AG09319 (cell line): ENCODE measurements at places on chromosomes 4 and X.

GRCh38 chrX:113136836-113137235 is 296.2 kb upstream of the AMOT start:
- no peak for DNase-seq

DNA sequence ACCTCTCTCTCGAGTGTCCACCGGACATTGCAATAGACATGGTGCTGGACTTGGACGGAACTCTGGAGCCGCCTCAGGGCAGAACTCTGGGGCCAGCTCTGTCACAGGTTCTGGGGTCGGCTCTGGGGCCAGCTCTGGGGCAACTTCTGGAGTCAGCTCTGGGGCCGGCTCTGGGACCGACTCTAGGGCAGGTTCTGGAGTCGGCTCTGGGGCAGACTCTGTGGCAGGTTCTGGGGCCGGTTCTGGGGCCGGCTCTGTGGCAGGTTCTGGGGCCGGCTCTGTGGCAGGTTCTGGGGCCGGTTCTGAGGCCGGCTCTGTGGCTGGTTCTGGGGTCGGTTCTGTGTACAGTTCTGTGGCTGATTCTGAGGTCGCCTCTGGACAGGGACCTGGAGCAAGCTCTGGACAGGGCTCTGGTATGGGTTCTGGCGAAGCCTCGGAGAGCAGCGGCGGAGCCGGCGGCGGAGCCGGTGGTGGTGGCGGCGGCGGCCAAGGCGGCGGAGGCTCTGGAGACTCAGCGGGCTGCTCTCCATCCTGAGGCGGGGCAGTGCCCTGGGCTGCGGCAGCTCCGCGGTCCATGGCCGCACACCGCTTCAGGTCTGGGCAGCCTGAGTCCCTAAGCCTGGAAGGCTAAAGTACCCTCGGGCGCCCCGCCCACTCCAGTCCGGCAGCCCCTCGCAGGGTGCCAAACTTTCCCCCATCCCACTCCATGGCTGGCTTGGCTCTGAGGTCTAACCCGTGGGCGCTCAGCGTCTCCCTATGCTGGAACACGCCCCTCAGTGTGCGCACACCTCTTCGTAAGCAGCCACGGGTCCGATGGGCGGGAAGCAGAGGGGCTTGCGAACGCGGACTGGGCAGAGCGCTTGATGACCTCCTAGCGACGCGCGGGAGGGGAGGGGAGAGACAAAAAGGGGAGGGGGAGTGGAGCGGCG is at the start of gene DGKK:
Gene DGKK, minus strand, starts transcription at position 723 of the 929 bp plus-strand sequence. Its CDS starts 147 bp downstream, at position 576.
- no peak for DNase-seq

- no peak for DNase-seq
These were observed 31.6 kb downstream of the SH3KBP1 start for GRCh38 chrX:19855700-19856381.

DNA sequence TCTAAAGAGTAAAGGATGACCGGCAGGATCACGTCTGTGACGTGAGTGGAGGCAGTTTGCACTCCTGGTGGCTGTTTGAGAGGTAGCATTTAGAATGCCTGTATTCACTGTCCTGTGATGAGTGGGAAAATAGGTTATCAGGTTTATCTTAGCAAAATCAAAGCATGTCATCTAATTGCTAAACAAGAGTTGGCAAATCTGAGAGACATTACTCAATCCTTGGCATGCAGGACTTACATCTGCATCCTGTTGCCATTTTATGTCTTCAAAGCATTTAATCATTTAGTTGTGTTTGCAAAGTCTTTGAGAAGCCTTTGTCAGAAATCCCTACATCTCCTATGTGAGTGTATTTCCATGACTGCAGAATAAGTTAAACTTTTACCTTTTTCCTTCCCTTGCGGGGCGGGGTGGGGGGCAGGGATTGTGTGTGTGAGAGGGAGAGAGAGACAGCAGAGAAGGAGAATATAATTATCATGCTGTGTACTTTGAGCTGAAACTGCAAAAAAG is 41.4 kb upstream of the MSANTD1 start:
- DNase-seq: peak; percentile 61

DNA sequence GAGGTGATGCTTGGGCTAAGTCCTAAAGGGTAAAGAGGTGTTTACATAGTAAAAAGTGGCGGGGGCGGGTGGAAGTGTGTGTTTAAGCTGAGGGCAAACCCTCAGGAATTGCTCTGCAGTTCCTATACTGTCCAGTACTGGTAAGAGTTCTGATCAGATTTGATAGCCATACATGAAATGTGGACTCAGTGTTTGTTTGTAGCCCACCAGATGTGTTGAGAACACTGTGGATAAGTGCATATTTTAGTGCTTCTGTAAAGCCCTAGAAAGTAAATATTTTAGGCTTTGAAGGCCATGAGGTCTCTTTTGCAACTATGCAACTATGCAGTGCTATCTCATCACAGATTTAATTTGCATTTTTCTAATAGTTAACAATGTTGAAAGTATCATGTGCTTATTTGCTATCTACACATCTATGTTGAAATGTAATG is 80.7 kb upstream of the EOLA2 start:
- peak; percentile 14 for DNase-seq

GRCh38 chr4:63901304-63901703 is 507.9 kb downstream of the TECRL start:
- DNase-seq: no peak

- DNase-seq: no peak
These were observed at the start of gene FHDC1 for GRCh38 chr4:152935631-152936445. Gene FHDC1, plus strand, starts transcription at chr4:152936323. Its CDS starts 6,735 bp downstream, at chr4:152943058.

DNA sequence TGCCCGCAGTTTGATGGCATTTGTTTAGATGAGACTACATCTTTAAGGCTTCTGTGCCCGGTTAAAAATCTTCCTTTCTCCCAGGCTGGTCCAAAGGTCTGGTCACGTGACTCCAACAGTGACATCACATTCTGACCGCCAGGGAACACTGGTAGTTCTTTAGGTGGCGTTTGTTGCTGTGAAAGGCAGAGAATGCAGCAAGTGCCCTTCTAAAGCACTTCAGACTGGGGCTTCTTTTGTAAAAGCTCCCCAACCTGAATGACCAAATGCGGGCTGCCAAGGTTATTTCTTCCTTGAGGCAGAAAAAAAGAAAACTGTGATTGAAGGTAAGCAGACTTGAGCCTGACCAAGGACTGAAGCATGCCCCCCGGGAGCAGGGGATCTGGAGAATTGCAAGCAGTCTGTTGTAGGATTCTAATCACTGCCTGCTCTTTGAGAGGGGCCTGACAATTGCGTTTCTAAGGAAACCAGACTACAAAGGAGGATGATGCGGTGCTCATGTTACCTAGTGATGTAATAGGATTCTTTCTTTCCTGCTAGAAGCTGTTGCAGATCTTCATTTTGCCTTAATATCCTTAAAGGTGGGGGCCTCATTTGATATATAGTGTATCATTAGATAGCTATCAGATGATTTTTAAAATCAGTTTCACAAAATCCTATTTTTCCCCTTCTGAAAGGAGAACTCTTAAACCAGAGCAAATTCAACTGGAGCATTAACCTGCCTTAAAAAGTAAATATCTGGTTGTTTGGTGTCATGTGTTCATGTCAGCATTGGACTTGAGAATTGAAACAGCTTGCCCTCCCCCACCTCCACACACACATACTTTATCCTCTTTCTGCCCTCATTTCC is 133.1 kb downstream of the AKAP4 start:
- DNase-seq: no peak

DNA sequence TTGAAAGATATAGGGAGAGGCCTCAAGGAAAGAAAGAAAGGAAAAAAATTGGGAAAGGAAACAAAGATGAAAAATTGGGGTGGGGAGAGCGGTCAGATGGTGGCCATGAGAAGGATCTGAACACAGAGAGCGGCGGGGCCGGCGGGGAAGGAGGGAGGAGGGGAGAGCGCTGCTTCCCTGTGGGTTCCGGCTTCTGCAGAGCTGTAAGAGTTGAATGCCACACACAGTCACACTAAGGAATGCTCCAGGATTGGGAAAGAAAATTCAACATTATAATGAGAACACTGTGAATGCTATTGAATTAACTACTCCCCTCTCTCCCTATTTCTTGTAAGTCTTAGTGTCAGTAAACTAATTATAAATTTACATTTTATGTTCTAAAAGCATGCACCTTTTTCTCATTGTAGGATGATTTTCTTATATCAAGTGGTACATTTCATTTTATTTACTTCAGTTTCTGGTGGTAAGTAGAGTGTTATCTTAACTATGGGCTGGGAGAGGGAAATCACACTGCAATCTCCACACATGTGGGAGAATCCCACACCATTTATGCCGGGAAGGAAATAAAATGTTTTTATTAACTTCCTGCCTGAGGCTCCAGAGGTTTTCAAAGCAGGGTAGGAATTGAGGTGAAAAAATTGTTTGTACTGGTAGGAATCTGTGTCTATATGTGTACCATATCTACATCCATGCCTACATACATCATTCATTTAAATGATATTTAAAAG is 904 bp downstream of the F11 start:
- DNase-seq: no peak

DNA sequence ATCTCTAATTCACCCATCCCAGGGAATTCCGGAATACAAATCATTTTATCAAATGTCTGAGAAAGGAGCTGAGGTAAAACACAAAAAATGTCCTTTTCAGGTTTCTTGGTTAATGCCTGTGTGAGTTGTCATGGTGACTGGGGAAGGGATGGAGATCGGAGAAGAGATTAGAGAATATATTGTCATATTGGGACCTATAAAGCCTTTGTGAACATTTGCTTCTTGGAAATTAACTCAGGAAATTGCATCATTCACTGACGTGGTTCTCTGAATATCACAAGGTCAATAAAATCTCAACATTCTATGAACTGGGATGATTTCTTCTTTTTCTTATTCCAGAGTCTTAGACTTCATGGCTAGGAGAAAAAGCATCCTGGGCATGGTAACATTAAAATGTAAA is 174.8 kb upstream of the GLRA2 start:
- DNase-seq: no peak

DNA sequence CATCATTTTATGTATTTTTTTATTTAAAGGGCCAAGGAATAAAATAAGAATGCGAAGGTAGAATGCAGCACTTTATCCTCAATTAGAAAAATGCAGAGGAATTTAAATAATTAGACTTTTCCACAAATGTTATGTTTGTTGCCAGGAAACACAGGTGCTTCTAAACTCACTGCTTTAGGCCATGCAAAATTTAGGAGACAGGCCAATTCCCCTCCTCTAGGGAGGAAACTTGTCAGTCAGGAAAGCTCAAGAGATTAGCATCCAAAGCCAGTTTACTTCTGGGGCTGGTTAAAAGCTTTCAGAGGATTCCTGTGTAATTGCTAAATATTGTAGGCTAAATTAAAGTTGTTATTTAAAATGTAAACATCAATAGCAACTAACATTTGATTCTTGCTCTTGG is 124.5 kb downstream of the DMD start:
- DNase-seq: no peak

DNA sequence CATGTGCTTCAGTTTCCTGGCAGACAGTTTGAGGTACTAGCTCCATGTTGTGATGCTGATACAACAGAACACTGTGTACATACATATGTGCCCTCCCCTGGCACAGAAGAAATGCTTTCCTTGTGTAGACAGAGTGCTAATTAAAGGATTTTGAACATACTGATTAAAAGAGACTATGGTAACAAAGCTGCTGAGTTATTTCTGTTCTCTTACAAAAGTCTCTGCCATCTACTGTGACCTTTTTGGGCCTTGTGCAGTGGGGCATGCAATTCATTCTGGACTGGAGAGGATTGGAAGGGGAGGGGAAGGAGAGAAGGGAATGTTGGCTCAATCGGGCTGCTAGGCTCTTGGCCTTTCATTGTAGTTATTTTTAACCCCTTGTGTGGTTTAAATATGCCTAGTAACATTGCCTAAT is 6.0 kb downstream of the PDLIM5 start:
- DNase-seq: no peak

- no peak for DNase-seq
These were observed 85.9 kb upstream of the ACSL4 start for GRCh38 chrX:109818976-109819375.

DNA sequence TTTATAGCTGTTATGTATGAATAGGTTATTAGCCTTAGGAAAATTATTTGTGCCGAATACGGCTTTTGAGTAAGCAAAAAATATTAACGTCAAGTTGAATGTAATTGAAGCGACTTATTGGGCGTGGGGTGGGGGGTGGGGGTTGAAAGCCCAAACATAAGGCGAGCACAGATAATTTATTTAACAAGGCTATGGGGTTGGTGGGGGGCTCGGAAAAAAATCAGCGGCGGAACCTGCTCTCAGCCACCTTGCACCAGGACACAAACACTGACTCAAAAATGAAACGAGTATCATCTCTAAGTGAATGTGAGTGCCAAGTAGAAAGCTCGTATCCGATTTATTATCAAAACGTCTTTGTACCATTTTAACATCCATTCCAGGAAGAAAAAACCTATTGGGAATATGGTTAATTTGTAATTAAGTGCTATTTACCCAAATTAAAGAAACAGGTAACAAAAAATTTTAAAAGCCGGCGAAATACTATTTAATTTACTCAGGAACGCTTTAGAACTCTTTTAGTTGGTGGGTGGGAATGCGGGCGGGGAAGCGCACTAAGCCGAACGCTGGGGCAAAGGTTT is 902 bp upstream of the LARP1B start:
- no peak for DNase-seq

GRCh38 chr4:189202182-189202868 is 738.3 kb upstream of the FRG1 start:
- DNase-seq: peak; percentile 45

DNA sequence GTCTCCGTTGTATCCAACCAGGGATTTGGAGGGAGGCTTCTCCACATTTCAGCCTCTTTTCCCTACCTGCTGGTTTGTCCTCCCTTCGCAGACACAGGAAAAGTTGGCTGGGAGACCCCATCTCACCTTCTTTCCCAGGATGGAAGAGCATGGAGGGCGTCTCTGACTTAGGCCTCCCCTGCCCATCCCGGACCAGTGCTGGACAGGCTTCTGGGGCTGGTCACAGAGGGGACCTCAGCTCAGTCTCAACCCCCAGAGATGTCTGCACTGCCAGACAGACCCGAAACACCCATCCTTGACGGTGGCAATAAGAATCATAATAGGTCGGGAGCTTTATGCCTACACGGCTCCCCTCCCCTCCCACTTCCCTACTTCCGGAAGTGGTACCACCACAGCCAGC is 1.6 kb downstream of the WFS1 start:
- no peak for DNase-seq

- no peak for DNase-seq
These were observed 82.0 kb upstream of the CLDN34 start for GRCh38 chrX:9885150-9885549.

DNA sequence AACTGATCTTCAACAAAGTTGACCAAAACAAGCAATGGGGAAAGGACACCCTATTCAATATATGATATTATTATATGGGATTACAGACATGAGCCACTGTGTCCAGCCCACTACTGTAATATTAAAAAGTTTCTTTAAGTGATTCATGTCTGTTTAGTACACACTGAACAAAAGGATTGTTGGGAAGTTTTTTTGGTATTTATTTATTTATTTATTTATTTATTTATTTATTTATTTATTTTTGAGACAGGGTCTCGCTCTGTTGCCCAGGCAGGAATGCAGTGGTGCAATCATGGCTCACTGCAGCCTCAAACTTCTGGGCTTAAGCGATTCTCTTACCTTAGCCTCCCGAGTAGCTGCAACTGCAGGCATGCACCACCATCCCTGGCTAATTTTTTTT is 58.4 kb upstream of the PGAM4 start:
- no peak for DNase-seq

- DNase-seq: no peak
These were observed 42.0 kb upstream of the GRPR start for GRCh38 chrX:16081357-16081756.
